Stimulated activated CD4-positive, alpha-beta T cell treated with anti-CD3 and anti-CD28 coated beads, Interleukin-4, amount 100 ng/mL, for 4 hours (primary cell): ENCODE measurements at places on chromosomes 5 and 9.

DNA sequence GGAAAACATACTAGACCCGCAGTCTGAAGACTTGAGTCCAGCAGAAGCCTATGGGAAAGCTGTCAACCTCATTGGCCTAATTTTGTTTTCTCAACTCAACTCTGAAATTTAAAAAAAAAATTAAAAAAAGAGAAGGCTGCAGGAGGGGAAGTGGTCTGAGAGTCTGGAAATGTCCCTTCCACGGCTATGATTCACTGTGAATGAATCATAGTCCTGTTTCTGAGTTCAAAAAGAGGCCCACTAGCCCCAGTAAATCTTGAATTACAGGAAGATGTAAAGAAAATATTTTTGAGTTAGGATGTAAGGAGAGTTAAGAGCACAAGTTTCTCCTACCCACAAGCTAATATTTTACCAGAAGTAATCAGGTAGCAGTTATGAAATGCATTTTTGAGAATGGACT lies 565.5 kb upstream of the DMAC1 start:
- no peak for DNase-seq

DNA sequence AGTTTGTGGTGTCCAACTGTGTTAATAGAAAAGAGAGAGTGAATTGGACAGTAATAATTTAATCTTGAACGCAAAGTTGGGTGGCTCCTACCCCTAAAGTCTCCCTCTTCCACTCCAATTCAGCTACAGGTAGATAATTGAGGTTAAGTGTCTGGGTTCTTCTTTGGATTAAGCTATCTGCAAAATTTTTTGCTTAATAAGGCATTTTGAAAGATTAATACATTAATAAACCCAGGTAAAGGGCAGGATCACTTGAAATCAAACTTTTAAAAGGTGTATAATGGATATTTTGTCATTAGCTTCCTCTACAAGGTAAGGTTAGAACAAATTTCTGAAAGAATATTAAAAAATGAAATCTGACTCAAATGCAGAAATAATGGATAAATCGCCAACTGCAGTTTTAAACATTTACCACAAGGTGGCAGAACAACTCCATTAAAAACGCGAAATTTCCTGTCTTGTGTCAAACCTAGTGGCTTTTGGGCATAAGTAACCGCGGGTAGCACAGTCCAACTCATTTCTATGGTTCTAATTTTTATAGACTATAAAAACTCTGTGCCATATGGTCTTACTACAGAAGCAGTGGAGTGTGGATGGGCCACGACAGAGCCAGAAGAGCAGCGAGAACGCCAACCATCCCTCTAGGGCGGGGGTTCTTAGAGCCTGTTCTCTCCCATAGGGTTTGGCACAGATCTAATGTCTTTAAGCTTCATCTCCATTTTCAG lies 276.5 kb downstream of the ARHGEF28 start:
- DNase-seq: no peak

- no peak for DNase-seq
Measured at GRCh38 chr5:160966921-160967320, 114.9 kb upstream of the ATP10B start.

DNA sequence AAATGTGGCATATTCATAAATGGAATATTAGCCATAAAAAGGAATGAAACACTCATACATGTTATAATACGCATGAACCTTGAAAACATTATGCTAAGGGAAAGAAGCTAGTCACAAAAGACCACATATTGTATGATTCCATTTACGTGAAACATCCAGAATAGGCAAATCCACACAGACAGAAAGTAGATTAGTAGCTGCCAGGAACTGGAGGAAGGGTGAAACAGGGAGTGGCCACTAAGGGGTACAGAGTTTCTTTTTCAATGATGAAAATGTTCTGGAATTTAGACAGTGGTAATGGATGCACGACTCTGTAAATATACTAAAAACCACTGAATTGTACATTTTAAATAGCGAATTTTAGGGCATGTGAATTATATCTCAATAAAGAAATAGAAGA lies 39.4 kb downstream of the STRBP start:
- no peak for DNase-seq

DNA sequence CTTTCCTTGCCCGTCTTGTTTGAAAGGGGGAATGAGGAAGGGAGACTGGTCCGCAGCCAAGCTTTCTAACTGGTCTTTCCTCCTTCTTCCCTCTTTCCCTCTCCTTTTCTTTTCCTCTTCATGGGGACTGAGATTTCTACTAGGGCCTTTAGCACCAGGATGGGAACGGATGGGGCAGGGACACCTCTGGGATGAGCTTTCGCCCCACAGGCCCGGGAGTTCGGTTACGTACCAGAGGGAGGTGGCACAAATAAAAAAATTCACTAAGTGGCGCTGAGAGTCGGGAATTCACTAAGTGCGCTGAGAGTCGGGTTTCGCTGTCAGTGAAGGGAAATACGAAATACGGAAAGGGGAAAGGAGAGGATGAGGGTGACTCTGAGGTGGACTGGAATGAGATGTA lies 21.6 kb downstream of the BTNL9 start:
- DNase-seq: no peak
